GM23338 (cell line): ENCODE measurements at places on chromosomes 5 and 9. TPM values are rescaled to one million over a fixed set of nuclear protein-coding genes. Genes with fewer than 3 reads are reported as not detected.

- no peak for DNase-seq
These were observed 66.8 kb downstream of the IPPK start for GRCh38 chr9:92603100-92603499.

DNA sequence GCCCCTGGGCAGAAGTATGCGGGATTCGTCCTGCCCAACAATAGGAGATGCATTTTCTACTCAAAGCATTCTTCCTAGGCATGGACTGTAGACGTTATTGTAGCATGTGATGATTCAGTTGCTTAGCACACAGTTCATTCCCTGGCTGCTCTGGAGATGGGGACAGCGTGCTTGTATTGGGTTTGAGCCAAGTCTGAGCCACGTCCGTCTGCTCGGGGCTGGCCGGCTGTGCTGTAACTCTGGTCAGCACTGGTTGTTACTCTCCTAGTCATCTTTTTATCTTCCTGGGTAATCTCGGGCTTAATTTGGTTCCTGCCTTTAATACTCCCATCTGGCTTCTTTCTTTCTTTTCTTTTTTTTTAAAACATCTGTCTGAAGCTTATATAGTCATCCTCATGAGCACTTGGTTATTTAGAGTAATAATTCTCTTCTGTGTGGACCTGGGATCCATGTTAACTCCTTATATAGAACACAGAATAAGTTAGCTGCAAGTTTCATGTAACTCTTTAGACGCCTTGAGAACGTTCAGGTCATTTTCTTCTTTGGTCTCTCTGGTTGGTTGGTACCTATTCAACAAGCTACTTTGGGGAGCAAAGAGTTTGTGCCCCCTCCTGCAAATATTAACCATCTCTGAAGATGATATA lies 118.8 kb upstream of the RPS23 start:
- DNase-seq, result no peak

DNA sequence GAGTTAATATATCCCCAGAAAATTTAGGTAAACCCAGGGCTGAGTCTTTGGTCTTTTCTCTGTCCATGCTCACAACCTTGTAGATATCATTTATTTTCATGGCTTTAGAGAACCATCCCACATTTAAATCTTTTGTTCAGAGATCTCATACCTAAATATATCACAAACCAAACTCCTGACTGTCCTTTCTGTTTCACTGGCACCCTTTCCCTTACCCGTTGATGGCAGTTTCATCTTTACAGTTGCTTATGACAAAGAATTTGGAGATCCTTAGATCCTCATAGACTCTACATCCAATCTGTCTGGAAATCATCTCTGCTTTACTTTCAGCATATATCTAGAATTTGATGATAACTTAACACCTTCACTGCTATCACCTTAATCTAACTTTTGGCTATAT lies 19.2 kb downstream of the RNF180 start:
- DNase-seq, result no peak

DNA sequence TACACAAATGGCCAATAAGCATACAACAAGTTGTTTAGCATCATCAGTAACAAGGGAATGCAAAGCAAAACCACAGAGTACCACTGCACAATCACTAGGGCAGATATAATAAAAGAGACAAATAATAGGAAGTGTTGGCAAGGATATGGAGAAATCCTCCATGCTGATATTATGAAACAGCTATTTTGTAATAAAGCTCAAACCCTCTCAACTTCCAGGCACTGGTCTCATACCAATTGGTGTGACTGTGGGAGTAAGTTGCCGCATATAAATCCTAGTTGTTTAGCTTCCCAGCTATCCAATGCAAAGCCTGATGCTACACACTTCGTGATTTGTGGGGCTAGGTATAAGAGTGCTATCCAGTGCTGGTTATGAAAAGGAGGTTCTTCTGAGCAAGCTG lies 88.6 kb downstream of the SMIM23 start:
- no peak for DNase-seq

FSTL4 gene
- total RNA-seq, result 1.4 and 2.2 TPM in 2 replicates

OLFML2A gene
- 6.4 and 6.7 TPM in 2 replicates for total RNA-seq
